Lower leg skin (tissue), 4 donors: ENCODE measurements at places on chromosomes 7 and 10. TPM values are rescaled to one million over a fixed set of nuclear protein-coding genes. Genes with fewer than 3 reads are reported as not detected.

DNA sequence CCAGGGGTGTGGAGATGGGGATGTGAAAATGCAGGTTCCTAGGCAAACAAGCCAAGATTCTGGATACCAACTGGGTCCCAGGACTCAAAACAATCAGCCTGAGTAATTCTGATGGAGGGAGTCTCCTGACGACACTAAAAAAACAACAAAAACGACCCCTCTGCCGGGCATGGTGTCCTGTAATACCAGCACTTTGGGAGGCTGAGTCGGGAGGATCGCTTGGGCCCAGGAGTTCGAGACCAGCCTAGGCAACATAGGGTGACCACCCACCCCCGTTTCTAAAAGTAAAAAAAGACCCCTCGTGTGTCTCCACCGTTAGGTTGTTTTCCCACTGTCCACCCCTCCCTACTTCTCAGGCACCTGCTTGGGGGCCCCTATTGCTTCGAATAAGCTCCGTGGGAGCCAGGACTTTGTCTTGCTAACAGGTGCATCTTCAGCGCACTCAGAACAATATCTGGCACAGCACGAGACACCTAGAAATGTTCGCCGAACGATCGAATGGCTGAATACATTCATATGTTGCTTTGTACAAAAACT is 743 bp upstream of the NRF1 start:
- DNase-seq: no peak

GPR26 gene
- total RNA-seq: not detected

- DNase-seq: no peak
Observed at GRCh38 chr10:50440489-50440888, 183.3 kb downstream of the SGMS1 start.

DNA sequence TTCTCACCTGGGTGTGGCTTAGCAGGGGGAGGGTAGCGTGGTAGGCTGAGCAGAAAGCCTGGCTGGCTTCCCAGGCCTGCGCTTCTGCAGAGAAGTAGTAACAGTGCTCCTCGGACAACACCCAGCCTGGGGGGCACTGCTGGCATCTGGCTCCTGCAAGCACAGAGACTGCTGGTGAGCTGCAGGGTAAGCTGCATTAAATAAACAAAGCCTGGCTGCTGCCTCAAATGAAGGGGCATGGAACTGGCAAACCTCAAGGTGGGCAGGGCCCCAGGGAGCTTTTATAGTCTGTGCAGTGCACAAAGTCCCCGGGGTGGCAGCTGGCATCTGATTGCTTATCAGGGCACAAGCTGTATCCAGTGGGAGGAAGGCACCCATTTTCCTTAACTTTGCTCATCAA is 3.9 kb downstream of the KLRG2 start:
- DNase-seq: no peak

SFTPA1 gene
- not detected for total RNA-seq

DGKI gene
- 0.34 TPM for total RNA-seq

DNA sequence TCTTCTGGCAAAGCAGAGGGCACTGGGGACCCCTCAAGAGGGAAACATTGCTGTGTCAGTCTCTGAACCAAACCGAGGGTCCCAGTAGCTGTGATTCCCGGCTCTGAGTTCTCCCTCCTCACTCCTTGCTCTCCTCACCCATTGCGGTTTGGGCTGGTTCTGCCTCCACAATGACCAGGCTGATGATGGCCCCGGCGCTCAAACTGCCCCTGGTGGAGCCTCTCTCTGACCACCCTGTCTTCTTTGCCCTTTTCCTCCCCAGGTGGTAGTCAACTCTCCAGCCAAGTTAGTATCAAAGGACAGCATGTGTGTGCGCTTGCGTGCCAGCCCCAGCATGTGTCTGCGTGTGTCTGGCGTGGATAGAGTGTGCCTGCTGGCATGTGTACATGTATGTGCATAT is 17.1 kb downstream of the LDB3 start:
- DNase-seq: no peak

DNA sequence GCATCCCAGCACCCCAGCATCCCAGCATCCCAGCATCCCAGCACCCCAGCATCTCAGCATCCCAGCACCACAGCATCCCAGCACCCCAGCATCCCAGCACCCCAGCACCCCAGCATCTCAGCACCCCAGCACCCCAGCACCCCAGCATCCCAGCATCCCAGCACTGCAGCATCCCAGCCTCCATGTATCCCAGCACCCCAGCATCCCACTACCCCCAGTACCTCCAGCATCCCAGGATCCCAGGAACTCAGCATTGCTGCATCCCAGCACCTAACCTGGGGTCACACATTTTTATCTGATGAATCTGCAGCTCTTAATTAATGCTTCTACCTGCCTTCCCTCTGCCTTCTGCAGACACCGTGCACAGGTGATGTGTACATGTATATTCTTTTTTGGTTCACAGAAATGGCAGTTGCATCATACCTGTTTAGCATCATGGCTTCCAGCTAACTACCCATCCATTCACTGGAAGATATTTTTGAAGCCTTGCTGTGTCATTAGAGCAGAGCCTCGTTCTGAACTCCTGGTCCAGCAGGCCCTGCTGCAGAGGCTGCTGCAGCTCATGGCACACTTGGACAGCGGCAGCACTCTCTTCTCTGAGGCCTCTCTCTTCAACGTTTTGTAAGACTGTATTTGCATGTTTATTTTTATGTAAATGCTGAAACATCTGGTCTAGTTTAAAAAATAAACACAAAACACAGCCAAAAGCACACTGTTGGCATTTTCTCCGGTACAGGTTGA is 4.6 kb upstream of the CFAP46 start:
- DNase-seq: no peak

ABCF2 gene
- total RNA-seq: 267 TPM

DNA sequence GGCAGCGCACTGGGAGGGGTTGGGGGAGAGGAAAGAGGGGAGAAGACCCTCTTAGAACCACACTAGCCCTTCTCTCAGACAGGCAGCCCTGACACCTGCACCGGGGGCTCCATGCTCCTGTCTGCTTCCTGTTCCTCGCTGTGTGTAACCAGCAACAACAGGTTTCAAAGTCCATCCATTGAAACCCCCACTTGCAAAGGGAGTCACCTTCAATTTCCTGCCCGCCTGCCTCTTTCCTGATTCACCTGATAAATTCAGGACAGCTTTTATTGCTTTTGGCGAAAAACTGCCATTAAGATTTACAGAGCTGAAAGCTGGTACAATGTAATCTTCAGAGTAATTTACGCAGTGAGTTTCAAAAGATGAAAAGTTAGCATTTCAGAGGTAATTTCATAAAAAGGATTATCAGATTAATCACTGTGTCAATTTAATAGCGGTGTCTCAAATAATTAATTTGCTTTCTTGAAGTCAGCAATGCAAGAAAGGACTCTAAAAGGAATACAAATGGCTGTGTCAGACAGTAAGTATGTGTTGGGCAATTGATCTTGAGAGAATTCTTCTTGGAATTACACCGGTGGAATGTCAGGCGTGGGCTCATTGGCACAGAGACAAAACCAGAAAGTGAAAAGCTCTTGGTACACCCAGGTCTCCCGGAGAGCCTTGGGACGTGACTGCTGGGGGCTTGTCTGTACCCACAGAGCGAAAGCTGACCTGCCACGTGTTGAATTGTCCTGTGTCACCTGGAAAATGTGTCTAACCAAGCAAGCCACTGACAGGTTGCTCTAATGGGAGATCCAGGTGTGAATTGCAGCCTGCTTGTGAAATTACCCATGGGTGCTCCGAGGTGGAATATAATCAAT is 60.7 kb downstream of the TMEM209 start:
- DNase-seq: no peak

ZNF22 gene
- total RNA-seq: 6.7 TPM

HOXA5 gene
- total RNA-seq: 6.4 TPM

PTPN20 gene
- total RNA-seq: 6.0 TPM

DNA sequence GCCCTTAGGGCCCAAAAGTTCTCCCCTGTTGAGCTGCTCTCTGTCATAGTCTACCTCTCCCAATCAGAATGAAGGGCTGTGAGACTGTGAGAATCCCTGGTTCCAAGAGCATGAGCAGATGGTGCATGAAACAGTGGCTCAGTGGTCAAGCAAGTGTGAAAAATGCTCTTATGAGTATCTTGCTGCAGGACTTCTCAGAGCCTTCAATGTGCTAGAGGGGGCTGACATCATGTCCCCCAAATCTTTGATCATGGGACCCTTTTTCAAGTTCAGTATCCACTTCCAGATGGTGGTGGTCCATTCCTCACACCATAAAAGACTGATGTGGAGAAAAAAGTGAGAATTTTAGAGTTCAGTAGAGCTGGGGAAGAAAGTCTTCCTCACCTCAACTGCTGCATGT is 265.3 kb upstream of the HABP2 start:
- no peak for DNase-seq

DNA sequence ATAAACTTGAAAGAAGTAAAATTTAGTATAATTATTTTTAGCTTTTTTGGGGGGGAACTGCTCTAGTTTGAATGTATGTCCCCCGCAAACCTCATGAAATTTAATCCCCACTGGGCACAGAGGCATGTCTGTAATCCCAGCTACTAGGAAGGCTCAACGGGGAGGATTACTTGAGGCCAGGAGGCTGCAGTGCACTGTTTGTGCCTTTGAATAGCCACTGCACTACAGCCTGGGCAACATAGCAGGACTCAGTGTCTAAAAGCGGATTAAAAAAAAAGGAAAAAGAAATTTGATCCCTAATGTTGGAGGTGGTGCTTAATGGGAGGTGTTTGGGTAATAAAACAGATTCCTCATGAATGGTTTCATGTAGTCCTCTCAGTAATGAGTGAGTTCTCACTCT is 43.1 kb upstream of the PHF14 start:
- DNase-seq: no peak

GRCh38 chr7:155681663-155682062 is 37.2 kb downstream of the RBM33 start:
- no peak for DNase-seq

DNA sequence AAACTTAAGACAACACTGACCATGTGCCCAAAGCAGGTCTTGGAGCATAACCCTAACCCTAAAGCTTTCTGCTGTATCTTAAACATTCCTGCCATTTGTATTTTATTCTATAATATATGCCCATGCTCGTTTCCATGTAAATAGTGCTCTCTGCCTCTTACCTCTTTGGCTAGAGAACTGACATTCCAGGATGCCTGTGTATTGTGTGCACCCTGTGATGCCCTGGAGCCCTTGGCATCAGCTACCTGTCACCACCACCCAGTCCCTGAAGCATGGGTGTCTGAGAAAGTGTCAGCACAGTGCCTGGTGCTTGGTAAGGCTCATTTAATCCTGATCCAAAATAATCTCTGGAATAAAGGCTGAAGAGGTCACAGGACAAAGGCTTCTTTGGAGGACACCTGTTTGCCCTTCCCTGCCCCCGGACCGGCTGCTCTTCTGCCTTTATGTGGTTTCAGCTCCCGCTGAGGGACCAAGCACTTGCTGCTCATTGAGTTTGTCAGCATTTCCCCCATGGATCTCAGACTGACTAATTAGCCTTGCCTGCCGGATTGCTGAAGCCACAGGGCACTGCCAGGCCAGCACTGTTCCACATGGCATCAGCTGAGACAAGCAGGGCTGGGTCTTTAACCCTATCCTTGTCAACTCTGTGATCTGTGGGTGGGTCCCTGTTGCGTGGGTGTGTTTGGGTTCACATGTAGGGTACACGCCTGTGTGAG is 139.1 kb upstream of the SORCS3 start:
- DNase-seq: no peak

SMNDC1 gene
- total RNA-seq: 8.0 TPM

DNA sequence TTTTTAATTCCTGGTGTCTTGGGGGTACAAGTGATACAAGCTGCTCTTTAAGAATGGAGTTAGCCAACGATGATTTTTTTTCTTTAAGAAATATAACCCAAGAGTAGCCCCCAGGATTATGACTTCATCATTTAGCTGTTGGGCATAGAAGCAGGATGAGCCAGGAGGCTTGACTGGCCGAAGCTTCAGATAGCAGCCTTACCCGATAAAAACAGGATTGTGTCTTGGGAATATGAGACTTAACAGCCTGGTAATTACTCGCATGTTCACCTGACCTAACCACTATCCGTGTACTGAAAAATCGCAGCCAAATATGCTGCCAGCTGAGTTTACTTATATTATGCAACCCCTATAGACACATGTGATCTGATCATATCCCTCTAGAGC is 346.0 kb upstream of the BMPER start:
- no peak for DNase-seq

- DNase-seq: no peak
Observed at GRCh38 chr7:30700941-30701340, 18.7 kb upstream of the CRHR2 start.

DNA sequence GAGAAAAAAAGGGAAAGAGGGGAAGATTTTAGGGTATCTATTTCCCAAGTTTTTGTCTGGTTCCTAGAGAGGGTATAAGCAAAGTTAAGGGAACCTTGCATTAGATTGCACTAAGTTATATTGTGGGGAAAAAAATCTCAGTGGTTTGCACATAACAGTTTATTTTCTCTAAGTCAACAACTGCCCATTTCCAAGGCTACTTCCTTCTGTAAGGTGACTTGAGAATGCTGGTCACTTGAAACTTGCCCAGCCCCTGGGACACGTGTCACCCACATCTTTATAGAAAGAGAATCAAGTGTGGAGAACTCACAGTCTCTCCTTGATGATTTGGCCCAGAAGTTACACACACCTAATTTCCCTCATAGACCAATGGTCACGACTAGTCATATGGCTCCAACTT is 488.6 kb upstream of the PODXL start:
- no peak for DNase-seq

FKBP6 gene
- total RNA-seq: not detected

- DNase-seq: peak; percentile 16
Observed at GRCh38 chr7:70134029-70134770, 535.9 kb downstream of the AUTS2 start.

DNA sequence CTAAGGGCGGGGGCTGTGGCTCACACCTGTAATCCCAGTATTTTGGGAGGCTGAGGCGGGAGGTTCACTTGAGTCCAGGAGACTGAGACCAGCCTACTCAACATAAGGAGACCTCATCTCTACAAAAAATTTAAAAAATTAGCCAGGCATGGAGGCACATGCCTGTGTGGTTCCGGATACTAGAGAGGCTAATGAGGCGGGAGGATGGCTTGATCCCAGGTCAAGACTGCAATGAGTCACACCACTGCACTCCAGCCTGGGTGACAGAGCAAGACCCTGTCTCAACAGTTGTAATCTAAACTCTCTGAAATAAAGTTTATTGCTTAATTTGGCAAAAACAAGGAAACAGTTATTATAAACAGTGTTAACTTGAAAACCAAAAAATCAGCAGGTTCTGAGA is 123.3 kb downstream of the USP6NL start:
- DNase-seq: no peak

DNA sequence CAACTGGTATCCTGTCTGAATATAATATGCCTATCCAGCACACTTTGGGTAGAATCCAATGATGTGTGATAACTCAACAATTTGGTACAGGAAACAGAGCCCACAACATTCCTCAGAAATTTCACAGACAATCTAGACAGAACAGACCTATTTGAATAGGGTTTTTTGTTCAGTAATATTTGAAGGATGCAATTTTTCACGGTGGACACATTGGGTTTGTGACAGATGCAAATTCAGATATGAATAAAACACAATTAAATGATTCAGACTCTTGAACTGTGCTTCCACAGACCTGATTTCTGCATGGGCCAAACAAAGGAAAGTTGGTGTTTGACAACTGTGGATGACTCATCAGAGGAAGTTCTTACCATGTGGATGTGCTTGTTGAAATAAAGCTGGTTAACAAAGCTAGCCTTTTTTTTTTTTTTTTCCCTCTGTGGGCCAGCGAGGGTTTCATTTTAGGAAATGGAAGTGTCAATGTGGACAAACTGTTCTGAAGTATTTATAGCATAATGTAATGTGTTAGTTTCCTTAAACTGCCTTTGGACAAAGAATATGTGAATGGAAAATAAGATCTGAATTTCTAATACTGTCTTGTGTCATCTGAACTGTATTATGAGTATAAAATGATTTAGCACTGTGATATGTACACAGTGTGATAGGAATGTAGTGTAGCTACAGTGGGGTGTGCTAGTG is 43.2 kb upstream of the FAM133B start:
- peak; percentile 63 for DNase-seq

IFIT1B gene
- not detected for total RNA-seq
